ENCODE measurements at places on chromosomes 3 and 15.
A peak's percentile ranks its signal among the peaks of the same experiment; 100 is the strongest.

- DNase-seq = no peak
Measured at GRCh38 chr3:36790765-36791164, 26.4 kb upstream of the DCLK3 start.

GRCh38 chr15:61122647-61123375, 106.3 kb downstream of the RORA start:
- DNase-seq = no peak

GRCh38 chr3:73516631-73517030, 108.1 kb downstream of the PDZRN3 start:
- no peak for DNase-seq

- no peak for DNase-seq
Measured at GRCh38 chr3:105315144-105315543, 51.6 kb upstream of the ALCAM start.

GRCh38 chr15:40999190-40999589, 45.9 kb downstream of the CHAC1 start:
- no peak for DNase-seq

DNA sequence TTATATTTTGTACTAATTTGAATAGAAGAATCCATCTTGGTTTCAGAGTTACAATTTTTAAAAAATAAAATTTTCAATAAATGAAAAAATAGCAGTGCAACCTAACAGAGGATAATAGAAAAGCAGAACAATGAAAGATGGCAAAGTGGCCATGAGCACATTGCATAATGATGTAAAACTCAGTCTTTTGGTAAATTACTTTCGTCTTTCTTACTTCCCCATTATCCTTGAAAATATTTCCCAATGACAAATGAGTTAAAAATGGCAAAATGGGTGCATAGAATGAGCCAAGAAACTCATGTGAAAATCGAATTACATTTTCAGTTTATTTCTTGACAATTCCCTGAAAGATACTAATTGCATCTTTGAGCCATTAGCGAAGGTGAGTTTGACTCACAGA, 236.4 kb downstream of the CDIN1 start:
- DNase-seq = no peak

DNA sequence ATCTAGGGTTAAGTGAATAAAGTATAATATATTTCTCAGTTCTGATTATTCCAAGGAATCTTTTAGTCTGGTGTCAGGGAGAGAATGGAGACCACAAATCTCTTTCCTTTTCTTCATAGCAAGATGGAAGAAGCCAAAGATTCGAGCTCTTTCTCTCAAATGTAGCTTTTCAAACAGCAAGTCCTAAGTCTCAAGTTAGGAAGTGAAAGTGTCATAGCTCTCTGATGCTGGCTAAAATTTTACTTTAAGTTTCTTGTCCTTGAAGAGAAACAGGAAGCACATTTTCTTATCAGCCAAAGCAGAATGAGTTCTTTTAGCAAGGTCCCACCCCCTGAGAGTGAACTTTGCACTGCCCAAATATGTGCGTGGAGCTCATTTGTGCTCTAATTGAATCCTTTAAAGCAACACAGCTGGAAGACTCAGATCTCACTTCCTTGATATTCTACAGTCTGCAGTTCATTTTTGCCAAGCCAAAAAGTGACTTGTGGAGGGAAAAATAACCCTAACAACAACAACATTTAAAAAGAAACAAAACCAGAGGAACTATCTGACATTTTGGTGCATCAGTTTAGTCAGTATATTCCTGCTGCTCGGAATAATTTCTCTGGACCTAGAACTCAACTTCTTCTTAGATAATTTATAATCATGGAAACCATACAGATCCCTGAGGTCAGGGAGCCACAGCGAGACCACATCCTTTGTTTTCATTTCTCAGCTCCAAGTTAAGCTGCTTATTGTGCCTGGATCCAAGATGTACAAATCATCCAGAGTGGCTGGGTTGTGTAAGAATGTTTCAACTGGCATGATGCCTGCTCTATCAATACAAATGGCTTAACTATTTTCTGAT, 238.7 kb upstream of the P2RY1 start:
- DNase-seq = peak; percentile 34

DNA sequence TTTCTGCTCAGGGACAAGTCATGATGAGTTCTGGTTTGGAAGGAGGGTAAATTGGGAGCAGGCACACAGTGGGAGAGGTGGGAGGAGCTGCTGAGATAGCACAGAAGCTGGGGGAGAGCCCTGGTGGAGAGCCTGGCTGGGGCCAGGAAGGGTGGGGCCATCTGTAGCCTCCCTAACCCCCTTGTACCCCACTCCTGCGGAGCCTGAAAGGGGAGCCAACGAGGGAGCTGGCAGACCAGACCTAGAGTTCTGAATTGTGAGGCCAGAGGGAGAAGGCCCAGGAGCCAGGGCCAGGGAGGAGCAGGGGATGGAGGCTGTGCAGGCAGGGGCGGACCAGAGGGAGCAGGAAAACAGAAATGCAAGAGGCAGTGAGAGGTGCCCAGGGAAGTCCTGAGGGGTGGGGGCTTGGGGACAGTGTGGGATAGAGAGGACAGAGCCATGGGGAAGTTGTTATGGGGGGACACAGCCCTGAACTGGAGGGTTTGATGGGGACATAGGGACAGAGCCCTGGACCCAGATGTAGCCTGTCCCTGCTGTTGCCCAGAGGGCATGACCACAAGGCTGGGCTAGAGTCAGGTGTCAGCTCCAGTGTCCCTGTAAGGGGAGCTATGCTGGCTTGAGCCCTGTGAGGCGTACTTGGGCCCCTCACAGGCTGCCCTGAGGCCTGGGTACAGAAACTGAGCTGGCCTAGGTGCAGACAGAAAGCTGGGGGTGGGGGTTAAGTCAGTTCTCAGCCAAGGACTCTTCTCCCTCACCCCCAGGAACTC, 1.2 kb downstream of the TMIE start:
- no peak for DNase-seq

GRCh38 chr3:114953800-114954199, 193.3 kb downstream of the ZBTB20 start:
- no peak for DNase-seq

DNA sequence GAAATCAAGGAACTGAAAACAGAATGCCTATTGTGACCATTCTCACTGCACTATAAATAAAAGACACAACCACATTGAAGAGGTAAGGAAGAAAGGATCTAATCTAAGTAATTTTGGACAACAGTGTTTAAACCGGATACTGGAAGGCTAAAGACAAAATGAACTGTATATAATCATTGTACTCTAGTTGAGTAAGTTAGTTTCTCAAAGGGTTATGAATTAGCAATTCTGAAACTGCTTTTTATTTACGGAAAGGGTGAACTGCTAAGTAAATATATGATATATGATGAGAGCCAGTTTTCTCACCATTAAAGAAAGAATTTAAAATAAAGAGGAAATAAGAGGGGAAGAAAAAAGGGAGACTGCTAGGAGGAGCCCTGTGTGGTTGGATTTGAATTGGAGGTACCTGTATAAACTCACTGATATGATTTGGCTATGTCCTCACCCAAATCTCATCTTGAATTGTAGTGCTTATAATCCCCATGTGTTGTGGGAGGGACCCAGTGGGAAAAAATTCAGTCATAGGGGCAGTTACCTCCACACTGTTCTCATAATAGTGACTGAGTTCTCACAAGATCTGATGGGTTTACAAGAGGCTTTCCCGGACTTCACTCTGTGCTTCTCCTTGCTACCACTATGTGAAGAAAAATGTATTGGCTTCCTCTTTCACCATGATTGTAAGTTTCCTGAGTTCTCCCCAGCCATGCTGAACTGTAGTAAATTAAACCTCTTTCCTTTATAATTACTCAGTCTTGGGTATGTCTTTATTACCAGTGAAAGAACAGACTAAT, 607.7 kb downstream of the PYDC2 start:
- no peak for DNase-seq

GRCh38 chr15:78925956-78926743, 18.7 kb downstream of the CTSH start:
- no peak for DNase-seq

GRCh38 chr3:197027151-197027895, 2.3 kb downstream of the MELTF start:
- no peak for DNase-seq

DNA sequence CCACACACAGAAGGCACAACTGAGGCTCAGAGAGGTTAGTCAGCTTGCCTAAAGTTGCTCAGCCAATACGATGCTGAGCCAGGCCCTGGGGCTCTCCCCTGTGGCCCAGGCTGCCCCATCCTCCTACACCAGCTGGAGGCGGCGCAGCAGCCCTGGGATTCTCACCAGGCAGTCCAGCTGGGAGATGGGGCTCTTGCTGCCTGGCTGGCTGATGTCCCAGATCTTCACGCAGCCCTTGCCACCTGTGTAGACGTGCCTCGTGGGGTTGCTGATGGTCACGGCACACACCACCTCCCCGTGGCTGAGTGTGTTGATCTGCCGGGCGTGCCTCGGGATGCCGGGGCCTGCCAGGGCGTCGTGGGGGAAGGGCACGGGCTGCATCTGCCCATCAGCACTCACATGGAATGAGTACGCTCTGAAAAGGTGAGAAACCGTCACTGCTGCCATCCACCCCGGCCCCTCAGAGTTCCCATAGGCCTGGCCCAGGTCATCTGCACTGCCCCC, 42.8 kb downstream of the TLE3 start:
- DNase-seq = no peak

DNA sequence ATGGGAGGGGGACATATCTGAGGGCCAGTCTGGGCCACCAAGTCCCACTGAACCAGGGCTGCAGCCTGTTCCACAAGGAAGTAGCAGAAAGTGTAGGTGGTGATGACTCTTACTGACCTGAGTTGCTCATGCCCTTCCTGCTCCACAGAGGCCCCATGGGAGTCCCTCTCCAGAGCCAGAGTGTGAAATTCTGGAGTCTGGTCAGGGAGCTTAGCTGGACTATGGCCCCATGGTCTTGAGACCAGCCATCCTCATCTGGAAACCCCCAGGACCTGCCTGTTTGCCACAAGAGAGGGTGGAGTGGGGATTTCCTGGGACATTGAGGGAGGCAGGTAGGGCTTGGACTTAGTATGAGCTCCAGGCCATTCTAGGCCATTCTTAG, 3.0 kb downstream of the SPINT1 start:
- DNase-seq = no peak

- no peak for DNase-seq
Measured at GRCh38 chr3:149095487-149095886, 9.2 kb upstream of the HLTF start.

- DNase-seq = no peak
Measured at GRCh38 chr3:141578202-141578973, 91.6 kb downstream of the RASA2 start.

DNA sequence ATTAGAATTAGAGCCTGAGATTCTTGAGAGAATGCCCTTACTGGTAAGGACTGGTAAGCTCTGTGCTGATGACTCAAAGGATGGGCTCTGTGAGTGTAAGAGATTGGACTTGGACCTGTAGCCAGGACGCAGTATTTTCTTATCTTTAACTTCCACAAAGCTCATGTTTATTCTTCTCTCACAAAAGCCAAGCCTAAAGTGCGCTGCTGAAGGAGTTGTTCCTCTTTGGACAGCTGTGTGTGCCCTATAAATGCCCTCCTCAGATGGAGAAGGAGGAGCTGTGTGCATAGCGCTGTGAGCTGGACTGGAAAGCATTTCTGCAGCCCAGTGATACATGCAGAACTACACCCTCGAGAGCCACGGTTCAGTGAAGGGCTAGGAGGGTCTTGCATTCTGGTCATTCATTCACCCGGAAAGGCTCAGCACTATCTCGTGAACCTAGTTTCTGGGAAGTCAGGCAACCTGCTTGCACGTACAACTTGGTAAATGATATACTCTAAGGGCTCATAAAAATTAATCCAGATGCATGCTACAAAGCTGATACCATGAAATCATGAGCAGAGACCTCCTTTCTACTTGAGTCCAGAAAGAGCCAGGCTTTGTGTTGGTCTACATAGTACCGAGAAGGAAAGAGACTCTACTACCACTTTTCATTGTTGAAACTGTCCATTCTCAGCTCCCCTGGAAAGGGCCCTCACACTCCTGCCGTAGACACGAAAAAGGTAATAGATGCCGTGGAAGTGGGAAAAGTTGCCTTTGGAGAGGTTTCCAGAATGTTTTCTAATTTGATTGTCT, 103.0 kb upstream of the TBL1XR1 start:
- DNase-seq = no peak

GRCh38 chr15:77895742-77896141, 181.8 kb downstream of the TBC1D2B start:
- DNase-seq = no peak

DNA sequence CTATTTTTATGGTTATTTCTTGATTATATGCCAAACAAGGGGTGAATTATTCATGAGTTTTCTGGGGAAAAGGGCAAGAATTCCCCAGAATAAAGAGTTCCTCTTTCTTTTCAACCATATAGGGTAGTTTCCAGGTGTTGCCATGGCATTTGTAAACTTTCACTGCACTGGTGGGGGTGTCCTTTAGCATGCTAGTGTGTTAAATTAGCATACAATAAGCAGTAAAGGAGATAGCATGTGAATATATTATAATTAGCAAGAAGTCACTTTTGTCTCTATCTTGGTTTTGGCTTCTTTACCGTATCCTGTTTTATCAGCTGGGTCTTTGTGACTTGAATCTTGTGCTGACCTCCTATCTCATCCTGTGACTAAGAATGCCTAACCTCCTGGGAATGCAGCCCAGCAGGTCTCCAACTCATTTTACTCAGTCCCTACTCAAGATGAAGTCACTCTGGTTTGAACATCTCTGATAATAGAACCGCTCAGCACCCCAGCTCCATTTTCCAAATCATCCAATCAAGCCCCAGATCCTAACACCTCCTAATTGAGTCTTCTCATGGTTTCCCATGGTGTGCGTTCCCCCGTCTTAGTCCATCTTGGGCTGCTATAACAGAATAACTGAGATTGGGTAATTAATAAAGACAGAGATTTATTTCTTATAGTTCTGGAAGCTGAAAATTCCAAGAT, 3.4 kb upstream of the SELENOT start:
- DNase-seq = no peak

Data from GM12892 (cell line).